ENCODE measurements at places on chromosomes 4 and X. TPM values are rescaled to one million over a fixed set of nuclear protein-coding genes. Genes with fewer than 3 reads are reported as not detected.
A peak's percentile ranks its signal among the peaks of the same experiment; 100 is the strongest.

DNA sequence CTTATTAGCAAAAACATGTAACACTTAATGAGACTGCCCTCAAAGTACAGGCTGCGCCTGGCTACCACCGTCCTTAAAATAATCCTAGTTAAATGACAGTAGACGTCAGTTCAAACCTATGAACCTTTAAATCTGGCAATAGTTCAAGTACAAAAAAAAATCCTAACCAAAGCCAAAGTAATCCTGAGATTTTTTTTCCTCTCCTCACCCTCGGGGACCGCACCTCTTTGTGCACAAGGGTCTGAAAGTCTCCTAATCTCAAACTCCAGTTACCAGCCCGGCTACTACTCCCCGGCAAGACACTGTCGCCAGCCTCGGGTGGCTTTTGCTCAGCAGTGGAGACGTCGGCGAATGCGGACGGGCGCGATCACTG is 439 bp downstream of the SEC31A start:
- no peak for DNase-seq

- DNase-seq = no peak
These were observed 162.0 kb downstream of the TRAM1L1 start for GRCh38 chr4:116923389-116923788.

- DNase-seq = no peak
These were observed 213.3 kb downstream of the SMARCA1 start for GRCh38 chrX:129310000-129310399.

DNA sequence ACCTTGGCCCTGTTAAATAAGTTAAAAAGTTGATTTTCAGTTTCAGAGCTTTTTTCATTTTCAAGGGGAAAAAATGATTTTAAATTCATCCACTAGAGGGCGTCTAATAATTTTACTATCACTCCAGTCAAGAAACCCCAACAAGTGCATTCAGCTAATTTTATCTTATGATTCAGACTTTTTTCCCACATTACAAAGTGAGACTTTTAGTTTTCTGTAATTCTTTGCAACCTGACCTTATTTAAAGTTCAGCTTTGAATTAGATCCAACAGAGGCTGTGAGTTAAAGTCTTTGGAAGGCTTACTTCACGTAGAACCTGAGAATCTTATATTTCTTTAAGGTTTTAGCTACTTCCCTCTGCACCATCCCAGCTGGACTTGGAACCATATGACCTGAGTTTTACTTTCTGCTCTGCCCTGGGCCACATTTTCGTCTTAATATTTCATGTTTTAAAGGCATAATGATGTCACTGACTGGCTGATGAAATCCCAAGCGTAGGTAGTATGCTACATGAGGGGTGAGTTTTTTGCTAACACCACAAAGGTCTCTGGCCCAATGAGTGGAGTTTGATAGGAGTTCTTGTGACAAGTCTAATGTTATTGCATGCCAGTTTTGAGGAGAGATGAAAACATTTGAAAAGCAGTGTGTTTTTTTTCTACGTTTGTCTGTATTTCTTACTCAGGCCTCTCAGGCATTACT is 7.2 kb downstream of the GNRHR start:
- DNase-seq = peak; percentile 1

GRCh38 chr4:57691370-57691769 is 581.2 kb upstream of the IGFBP7 start:
- no peak for DNase-seq

GRCh38 chr4:152257601-152258066 is 278.3 kb downstream of the FBXW7 start:
- no peak for DNase-seq

GRCh38 chrX:49237060-49237459 is 1.8 kb downstream of the CCDC22 start:
- no peak for DNase-seq

DNA sequence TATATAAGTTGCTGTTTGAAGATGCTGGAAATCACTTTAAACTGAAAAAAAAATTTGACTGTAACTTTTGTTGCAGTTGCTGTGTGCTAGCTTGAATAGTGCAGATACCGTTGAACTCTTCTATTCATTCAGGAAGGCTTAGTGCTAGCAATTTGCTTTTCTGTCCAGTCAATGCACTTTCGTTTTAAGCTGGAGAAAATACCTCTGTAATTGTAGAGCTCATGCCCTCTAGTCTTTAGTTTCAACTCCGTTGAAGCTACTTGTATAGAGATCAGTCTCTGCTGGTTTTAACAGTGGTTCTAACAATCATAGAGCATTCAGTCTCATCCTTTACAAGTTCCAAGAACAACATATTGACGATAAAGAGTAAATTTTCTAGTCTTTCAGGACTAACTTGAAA is 49.0 kb upstream of the TRPC3 start:
- no peak for DNase-seq

- DNase-seq = no peak
These were observed 90.3 kb upstream of the TEX13D start for GRCh38 chrX:124242131-124242530.

DNA sequence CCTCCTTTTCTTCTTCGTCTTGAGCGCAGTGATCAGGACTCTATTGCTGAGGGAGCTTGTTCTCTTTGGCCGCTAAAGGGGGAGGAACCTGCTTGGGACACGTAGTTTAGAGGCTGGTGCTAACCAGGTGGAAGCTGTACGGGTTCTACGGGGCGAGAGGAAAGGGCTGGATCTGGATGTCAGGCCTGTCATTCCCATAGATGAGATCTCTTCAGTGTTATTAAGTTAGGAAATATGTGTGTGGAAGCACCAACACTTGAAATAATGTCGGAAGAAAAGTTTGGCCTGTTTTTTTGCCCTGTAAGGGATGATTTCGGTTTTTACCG is 643 bp downstream of the SRP72 start:
- peak; percentile 38 for DNase-seq

- peak; percentile 9 for DNase-seq
These were observed 836 bp downstream of the PRRG1 start for GRCh38 chrX:37350034-37350365.

- DNase-seq = no peak
These were observed 2.9 kb downstream of the PF4 start for GRCh38 chr4:73978886-73979285.

- DNase-seq = no peak
These were observed 71.0 kb downstream of the PRSS12 start for GRCh38 chr4:118281611-118282442.

DNA sequence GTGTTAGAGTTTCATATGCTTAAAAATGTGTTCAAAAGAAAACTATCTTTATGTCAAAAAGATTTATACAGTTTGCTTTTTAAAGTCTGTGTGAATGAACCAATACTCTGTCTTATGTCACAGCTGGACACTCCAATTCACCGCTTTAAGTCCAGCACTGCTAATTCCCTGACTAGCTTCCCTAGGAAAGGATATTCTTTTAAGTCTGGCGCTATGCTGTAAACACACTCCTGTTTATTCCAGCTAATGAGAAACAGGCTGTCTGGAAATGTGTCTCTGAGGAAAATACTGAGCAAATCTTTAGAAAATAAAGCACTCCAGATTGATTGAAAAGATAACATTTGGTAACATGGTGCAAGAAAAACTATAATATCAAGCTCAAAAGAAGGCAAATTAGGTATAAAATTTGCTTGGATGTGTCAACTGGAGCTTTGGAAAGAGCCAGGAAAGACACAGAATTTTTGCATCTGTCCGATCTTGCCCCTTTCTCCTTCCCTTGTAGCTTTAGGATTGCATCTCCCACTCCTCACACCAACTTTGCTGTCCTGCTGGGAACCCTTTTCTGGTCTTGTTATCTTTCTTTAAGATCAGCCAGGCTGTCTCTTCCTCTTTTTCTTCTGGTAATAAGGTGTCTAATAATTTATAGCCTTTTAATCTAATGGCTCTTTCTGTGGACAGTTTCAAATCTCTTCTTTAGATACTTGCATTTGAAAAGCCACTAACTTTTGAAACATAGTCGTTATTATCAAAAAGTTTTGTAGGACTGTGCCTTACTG is 40.9 kb upstream of the VEGFC start:
- DNase-seq = no peak

DNA sequence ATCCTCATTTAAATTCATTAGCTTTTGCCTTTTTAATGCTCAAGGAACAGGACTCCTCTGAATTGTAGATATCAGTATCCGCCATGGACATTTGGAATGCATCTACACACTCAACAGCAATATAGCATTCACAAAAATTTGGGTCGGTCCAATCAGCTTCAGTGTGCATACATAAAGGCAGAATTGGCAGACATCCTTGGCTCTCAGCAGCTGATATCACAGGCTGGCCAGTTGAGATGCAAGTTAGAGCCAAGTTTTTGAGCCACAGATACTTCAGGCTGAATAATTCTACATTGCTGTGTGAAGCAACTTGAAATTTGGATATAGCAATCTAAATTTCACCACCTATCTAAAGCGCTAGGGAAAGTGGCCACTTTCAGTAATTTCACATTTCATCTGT is 821.1 kb downstream of the PCDH19 start:
- DNase-seq = no peak

DNA sequence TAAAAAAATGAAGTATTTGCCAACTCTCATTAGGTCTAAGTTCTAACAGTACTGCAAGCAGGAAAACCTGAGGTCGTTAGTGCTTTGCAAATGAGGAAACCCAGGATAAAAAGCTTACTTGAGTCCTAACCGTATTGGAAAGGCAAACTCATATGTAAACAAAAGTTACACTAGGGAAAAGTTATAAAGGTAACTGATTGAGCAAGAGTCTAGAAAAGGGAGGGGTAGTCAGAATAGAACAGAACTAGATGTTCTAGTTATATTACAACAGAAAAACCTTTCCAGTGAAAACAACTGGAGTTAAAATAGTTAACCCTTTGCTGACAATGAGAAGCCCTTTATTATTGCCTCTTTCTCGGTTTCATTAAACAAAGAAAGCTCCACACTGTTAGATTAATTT is 66.4 kb upstream of the MAOA start:
- no peak for DNase-seq

DNA sequence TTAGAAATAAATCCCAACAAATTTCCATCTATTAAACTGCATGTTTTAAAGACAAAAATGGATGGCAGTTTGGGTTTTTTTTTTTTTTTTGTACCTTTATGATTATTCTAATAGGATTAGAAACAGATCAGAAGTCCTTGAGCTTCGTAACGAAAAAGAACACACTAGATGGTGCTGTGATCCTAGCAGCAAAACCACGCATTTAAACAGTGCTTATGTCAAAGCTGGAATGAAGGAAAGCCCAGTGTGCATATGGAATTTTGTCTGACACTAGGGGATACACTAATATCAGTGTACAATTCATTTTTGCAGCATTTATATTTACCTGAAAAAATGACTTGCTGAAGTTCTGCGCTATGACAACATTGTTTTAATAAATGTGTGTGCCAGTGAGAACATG is 229.1 kb downstream of the VEGFC start:
- DNase-seq = no peak

DNA sequence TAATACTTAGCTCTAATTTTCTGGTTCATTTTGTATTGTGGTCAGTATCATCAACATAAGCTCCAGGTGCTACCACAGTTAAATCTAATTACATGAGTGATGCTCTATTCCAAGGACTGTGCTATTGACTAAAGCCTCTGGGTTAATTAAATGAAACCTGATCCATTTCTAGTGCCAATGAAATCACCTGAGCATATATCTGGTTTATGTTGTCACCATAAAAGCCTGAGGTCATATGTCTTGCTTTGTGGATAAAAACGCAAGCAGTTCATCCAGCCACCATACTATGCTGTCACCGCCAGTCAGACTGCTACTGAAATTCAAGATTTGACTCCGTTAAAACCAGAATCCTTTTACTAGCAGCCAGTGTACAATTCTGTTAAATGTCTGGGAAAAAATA is 64.2 kb upstream of the ZNF518B start:
- no peak for DNase-seq

- no peak for DNase-seq
These were observed 184.1 kb upstream of the HHIP start for GRCh38 chr4:144461906-144462305.

DNA sequence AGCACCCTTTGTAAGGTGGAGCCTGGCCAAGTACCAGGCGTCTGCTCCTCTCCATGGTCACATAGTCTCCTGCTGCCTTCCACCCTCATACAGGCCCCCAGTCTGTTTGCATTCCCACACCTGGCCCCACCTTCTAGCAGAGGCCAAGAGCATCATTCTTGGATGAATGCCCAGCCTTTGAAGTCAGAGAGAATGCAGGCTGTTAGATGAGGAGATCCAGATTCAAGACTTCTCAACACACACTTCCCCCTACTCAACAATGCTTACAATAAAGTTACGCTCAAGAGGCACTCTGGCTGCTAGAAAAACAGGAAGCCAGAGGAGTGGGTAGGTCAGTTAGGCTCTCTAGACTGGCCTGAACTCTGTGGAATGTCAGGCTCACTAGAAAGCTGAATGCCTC is 43.3 kb downstream of the SHROOM4 start:
- no peak for DNase-seq

- DNase-seq = no peak
These were observed 184.2 kb upstream of the CTSO start for GRCh38 chr4:156137679-156138473.

- DNase-seq = no peak
These were observed 13.1 kb downstream of the TAB3 start for GRCh38 chrX:30875957-30876356.

GRCh38 chr4:80240976-80241375 is 25.5 kb upstream of the FGF5 start:
- DNase-seq = no peak

Gene PIR
- polyA plus RNA-seq = 5.5 TPM

Gene OSTC
- 268 TPM for polyA plus RNA-seq

Gene YIPF7
- 0.22 TPM for polyA plus RNA-seq

Gene MAGEA1
- polyA plus RNA-seq = not detected

Gene NAA11
- not detected for polyA plus RNA-seq

Gene CNKSR2
- 1.4 TPM for polyA plus RNA-seq

Gene TRAM1L1
- 15.1 TPM for polyA plus RNA-seq

Gene STATH
- 0.68 TPM for polyA plus RNA-seq

Gene SCRG1
- 0.53 TPM for polyA plus RNA-seq

Gene MID1IP1
- polyA plus RNA-seq = 15.9 TPM

Gene LPAR4
- 14.8 TPM for polyA plus RNA-seq

Gene GLUD2
- 5.5 TPM for polyA plus RNA-seq

Gene EPGN
- polyA plus RNA-seq = 1.5 TPM

Gene ADGRL3
- polyA plus RNA-seq = 24.0 TPM

Gene GAGE12H
- not detected for polyA plus RNA-seq

Measured in renal cortex interstitium (tissue), 15 donors.